ENCODE measurements at places on chromosomes 2 and 18.

- DNase-seq: no peak
These were observed 175.9 kb downstream of the HDAC4 start for GRCh38 chr2:239224955-239225354.

GRCh38 chr2:171095014-171095582 is 65.6 kb downstream of the TLK1 start:
- no peak for DNase-seq

- DNase-seq: no peak
These were observed 284.1 kb downstream of the TRIB2 start for GRCh38 chr2:13000664-13001363.

- no peak for DNase-seq
These were observed 724.0 kb upstream of the LINC00305 start for GRCh38 chr18:64872710-64873458.

- no peak for DNase-seq
These were observed 20.8 kb upstream of the MAP4K4 start for GRCh38 chr2:101676674-101677073.

- no peak for DNase-seq
These were observed 81.5 kb upstream of the COL3A1 start for GRCh38 chr2:188892636-188893035.

DNA sequence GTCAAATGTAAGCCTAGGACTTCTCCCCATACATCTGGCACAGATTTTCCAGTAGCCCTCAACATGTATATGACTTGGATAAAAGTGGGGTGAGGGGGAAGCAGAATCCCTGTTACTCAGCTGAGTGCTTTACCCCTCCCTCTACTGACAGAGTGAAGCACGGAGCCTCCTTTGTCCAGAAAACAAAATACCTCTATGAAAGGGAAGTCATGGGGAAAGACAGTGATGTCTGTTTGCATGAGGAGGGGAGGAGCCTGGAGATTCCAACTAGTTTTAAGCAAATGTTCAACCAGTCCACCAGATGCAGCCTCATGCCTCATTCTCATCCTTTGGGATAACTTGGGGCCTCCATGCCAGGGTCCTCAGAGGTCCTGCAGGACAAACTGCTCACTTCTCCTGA is 203.9 kb downstream of the SMAD2 start:
- no peak for DNase-seq

DNA sequence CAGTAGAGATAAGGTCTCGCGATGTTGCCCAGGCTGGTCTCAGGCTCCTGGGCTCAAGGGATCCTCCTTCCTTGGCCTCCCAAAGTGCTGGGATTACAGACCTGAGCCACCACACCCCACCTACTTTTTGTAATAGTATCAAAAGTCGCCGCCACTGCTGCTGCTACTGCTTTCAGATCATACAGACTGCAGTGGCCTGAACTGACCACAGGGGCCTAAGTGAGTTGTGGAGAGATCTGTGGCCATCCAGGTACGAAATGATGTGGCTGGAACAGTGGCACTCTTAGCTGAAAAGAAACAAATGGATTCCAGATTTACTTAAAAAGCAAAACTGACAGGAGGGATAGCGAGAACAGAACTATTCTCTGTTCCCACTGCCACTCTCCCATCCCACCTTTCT is 32.9 kb upstream of the POMC start:
- no peak for DNase-seq

DNA sequence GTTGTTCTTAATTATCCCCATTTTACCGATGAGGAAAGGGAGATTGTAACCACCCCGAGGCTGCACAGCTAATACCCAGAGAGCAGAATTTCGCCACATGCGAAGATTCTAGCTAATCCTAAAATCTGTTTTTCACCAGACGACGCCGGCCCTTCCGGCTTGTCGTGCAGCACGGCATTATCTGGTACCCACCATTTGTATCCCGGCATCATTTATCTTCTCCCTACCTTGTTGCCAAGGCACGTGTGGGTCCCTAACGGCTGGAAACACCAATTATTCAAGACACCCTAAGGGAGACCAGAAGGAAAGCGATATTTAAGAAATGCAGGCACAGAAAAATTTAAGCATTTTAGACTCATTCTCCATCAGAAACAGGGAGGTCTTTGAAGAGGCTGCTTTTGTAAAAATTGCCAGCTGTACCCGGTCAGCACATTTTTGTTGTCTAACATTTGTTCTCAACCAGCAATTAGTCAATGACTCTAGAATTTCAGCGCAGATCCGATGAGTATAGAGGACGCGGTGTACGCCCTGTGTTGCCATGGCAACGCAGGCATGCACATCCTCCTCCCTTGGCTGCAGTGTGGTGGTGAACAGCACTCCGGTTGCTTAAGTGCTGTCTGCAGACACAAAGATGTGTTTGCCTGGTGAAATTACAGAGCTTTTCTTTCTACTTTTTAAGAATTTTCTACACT is 111.6 kb downstream of the AGAP1 start:
- DNase-seq: no peak

DNA sequence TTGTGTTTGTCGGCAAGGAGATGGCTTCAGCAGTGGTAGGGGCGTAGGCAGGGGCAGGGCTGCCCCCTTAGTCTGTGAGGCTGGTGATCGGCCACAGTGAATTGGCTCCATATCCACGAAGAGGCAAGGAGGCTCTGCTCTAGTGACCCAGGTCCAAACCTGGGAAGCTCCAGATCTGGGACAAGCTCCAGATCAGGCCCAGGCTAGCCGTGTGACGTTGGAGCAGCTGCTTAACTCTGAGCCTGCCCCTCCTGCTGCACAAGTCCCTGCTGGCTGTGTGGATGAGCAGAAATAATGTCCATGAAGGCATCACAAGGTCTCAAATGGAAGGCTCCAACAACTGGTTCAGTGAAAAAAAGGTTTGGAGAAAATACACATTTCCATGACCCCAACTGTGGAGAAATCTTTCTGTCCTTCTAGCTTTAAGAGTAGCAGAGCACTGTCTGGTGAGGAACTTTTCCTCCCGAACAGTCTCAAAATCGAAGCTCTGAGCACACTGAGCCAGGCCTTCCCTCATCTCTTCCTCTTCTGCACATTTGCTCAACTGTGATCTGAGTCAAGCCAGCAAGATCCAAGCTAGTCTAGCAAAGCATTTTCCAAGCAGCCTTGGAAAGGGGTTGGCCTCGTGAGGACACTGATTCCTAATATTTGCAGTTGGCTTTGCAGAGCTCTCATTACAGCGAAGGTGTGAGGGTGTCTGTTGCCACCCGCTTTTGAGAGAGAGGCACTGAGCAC is 67.0 kb upstream of the TCF7L1 start:
- no peak for DNase-seq

GRCh38 chr2:172908275-172908674 is 167.4 kb upstream of the MAP3K20 start:
- no peak for DNase-seq

DNA sequence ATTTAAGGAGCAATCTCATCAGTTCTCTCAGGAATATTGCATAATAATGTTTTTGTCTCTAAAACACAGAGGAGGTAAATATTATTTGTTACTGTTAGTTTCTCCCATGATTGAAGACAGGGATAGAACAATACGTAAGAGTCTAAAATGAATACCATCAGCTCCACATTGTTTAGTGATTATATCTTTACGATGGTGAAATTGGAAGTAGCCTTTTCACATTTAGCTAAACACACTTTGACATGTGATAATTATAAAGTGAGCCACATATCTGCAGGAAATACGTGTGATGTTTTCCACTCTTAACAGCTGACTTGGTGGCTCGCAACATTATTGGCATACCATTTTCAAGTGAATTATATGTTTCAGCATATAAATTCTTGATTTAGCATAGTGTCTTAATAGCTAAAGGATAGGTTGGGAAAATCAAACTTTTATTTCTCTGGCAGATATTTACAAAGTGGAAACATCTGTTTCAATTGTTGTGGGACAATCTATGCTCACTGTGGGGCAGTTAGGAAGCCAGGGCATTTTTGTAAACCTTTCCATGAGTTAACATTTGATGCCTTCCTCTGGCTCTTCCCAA is 208.1 kb upstream of the RASGRP3 start:
- DNase-seq: no peak

GRCh38 chr2:143824791-143825190 is 695.1 kb downstream of the ZEB2 start:
- no peak for DNase-seq

GRCh38 chr2:11810237-11810977 is 64.0 kb downstream of the LPIN1 start:
- DNase-seq: no peak

DNA sequence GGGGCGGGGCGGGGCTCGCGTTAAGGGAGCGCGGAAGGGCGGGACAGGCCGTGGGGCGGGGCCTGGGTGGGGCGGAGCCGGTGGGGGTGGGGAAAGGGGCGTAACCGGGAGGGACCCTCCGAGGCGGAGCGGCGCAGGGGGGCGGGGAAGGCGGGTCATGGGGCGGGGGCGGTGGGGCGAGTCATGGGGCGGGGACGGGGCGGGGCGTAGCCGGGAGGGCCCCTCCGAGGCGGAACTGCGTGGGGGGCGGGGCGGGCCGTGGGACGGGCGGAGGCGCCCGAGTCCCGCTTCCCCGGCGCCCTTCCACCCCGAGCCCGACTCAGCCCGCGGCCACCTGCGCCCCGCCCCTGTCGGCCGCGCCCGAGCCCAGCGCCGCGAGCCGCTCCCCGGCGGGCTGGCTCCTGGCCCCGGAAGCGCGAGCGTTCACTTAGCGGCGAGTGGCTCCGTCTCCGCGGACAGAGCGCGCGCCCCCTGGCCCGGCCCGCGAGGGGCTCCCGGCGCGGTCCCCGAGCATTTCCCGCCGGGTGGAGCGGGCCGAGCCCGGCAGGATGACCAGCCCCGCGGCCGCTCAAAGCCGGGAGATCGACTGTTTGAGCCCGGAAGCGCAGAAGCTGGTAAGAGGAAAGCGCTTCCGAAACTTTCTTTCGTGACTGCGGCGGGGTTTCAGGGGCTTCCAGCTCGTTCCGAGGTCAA is 64.7 kb downstream of the LRRFIP1 start:
- peak; percentile 90 for DNase-seq

DNA sequence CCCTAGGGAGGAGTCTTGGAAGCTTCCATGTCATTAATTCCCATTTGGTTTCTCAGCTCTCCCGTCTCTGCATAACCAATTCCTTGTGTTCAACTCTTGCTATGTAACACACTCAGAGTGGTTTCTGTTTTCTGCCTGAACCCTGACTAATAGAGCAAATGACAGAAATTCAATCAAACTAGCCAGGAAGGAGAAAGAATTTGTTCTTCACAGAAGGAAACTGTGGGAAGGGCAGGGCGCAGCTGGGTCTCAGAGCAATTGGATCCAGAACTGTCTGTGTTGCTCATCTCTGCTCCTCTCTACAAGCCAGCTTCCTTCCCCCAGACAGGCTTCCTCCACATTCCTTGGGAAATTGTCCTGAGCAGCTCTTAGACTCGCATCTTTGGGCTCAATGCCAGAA is 269.8 kb downstream of the TNS1 start:
- no peak for DNase-seq

DNA sequence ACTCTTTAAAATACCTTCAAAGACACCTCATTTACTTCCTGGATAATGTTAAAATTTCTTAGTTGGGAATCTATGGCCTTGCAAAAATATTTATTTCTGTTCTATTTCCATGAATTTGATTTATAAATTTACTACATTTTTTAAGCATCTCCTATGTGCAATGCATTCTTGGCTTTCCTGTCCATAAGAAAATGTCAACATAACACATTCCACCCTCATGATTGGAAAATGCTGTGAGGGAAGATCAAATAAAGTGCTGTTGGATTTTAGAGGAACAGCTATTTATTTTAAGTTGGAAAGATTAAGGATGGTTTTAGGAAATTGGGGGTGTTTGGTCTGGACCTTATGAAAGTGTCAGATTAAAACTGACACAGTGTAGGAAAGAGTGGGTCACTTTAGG is 45.4 kb upstream of the MC4R start:
- no peak for DNase-seq

- no peak for DNase-seq
These were observed 39.4 kb downstream of the SH2D6 start for GRCh38 chr2:85457877-85458316.

GRCh38 chr18:10111191-10111590 is 197.4 kb downstream of the VAPA start:
- DNase-seq: no peak

DNA sequence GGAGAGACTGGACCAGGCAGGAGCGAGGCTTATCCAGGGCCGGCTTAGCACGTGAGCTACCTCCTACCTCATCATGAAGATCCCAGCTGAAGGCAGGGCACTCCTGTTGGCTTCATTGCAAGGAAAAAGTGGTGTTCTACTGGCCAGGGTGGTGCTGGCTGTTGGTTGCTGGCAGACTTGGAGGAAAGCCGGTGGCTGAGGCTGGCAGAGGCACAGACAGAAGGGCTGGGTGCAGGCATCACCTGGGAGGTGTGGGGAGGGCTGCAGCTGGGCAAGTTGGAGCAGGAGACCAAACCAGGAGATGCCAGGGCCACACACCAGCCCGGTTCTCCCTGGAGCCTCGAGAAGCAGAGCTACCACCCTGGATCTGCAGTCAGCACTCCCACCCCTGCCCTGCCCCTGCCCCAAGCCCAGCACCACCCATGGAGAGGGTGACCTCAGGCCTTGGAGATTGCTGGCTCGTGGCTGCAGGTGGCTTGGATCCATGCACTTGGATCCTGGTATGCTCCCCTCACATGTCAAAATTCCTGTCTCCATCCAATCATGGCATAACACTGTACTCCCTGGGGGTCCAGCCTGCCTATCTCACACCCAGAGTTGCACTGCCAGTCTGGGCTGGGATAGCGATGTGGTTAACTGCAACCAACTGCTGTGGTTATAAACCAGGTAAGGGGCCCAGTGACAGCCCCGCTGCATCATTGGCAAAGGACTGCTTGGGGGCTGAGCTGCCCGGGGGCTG is 49.7 kb downstream of the GLI2 start:
- DNase-seq: no peak

DNA sequence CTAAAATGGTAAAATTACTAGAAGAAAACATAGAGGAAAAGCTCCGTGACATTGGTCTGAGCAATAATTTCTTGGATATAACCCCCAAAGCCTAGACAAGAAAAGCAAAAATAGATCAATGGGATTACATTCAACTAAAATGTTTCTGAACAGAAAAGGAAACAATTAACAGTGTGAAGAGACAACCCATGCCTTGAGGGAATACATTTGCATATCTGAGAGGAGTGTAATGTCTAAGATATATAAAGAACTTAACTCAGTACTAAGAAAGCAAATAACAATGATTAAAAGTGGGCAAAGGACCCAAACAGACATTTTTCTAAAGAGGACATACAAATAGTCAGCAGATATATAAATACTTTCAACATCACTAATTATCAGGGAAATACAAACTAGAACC is 206.2 kb downstream of the VAPA start:
- no peak for DNase-seq

DNA sequence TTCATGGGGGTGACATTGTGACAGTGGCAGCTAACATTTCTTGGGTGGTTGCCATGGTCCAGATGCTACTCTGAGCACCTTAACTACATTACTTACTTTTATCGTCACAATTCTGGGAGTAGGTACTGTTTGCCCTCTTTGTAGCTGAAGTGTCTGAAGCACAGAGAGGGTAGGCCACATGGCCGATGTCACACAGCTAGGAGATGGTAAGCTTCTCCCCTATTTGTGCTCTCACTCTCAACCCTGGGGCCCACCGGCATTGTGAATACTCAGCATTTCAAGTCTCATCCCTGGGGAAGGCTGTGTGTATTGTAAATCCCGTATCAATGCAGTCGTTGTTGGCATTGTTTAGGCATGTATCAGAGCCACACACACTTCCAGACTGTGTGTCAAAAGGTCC is 136.6 kb downstream of the ACOXL start:
- DNase-seq: no peak
